ENCODE measurements at places on chromosomes 11 and 22. TPM values are rescaled to one million over a fixed set of nuclear protein-coding genes. Genes with fewer than 3 reads are reported as not detected.

The MRGPRE gene
- not detected for polyA plus RNA-seq

The GRAP2 gene
- polyA plus RNA-seq, result 0.58 TPM

The TMEM179B gene
- 29.1 TPM for polyA plus RNA-seq

The GRAMD1B gene
- polyA plus RNA-seq, result 9.4 TPM

The NLRP14 gene
- polyA plus RNA-seq, result 0.11 TPM

The FAM180B gene
- 1.2 TPM for polyA plus RNA-seq

The CCDC15 gene
- polyA plus RNA-seq, result 3.4 TPM

The UPK3A gene
- polyA plus RNA-seq, result not detected

The ETS1 gene
- polyA plus RNA-seq, result 70.3 TPM

DNA sequence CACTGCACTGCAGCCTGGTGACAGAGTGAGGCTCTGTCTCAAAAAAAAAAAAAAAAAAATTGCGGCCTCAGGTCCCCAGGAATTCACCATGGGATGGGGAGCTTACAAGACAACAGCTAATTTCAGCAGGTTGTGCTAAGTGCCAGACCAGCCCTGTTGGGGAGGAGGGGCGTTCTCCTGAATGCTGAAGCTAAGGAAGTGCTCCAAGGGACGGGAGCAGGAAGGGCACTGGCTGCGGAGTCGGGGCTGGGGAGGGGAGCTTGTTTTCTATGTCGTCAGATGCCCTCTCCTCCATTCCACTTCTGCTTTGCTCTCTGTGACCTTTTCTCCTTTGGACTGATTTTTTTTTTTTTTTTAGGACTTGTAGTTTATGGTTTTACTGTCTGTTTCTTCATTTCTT, 4.5 kb downstream of the ADAMTS15 start:
- no peak for DNase-seq

GRCh38 chr22:38469306-38469781, 1.4 kb downstream of the KDELR3 start:
- no peak for DNase-seq

GRCh38 chr22:38132794-38133193, 22.3 kb upstream of the BAIAP2L2 start:
- DNase-seq, result no peak

- no peak for DNase-seq
Measured at GRCh38 chr11:93526346-93526633, 16.9 kb downstream of the SMCO4 start.

DNA sequence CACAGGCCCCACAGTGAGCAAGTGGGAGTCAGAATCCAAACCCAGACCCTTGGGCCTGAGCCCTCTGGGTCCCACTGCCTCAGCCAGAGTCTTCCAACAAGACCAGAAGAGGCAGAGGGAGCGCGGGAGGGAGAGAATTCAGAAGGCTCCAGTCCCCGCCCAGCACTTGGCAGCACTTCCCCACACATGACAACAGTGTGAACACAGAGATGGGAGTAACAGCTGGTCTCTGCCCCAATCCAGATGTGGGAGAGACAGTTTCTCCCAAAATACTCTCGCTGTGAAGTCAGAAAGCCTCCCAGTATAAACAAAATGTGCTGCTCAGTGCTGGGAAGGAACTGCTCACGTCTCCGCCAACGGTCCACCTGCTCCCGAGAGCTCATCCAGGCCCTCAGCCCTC, 219.9 kb downstream of the MN1 start:
- DNase-seq, result peak; percentile 96

GRCh38 chr11:44955015-44955738, 4.5 kb upstream of the TP53I11 start:
- DNase-seq, result peak; percentile 75

DNA sequence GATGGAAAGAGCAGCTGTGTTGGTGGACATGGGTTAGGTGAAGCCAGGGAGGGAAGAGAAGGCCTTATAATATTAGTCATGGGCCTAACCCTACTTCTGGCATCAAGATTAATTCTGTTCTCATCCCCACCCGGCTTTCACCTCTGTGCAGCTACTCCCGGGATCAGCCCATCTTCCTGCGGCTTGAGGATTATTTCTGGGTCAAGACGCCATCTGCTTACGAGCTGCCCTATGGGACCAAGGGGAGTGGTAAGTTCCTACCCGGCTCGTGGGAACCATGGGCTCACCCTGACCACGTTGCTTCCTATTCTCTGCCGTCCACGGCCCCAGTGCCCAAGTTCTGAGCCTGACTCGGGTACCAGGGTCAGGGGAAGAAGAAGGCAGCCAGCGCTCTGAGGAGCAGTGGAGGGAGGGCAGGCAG, 51.6 kb downstream of the ST3GAL4 start:
- no peak for DNase-seq

DNA sequence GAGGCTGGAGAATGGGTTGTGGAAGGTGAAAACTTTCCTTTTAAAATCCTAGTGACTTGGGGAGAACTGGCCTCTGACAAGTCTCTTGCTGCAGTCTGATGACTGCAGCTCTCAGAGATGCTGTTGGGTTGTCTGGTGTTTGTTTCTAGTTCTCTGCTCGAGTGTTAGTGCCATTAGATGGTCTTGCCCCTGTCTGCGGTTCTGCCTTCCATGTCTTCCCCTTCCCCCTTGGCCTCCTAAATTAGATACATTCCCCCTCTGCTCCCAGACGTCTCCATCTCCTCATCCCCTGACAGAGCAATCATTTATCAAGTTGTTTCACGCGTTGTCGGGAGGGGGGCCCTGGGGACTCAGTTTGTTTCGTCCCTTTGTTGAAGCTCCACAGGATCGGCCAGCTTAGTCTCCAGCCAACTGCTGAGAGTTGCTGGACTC, 67.7 kb downstream of the CECR2 start:
- peak; percentile 64 for DNase-seq

DNA sequence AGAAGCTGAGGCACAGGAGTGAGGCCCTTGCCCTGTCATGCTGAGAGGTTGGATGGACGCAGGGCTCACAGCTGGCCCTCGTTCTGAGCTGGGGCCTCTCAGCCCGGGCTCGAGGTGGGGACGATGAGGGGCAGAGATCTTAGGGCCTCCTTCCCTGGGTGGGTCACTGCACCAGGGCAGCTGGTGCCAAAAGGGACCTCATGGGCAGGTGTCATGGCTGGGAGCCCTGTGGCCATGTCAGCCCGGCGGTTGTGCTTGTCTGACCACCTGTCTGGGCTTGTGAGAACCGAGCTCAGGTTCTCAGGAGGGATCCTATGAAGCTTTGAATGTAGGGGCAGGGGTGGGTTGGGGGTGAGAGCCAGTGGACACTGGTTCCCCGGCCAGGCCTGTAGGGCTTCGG, 1.8 kb upstream of the MUC6 start:
- no peak for DNase-seq

- DNase-seq, result no peak
Measured at GRCh38 chr11:127013550-127013949, 13.0 kb upstream of the KIRREL3 start.

GRCh38 chr11:103528596-103528995, 419.4 kb downstream of the DYNC2H1 start:
- no peak for DNase-seq

GRCh38 chr22:41752011-41752970, 48.2 kb upstream of the CCDC134 start:
- no peak for DNase-seq

DNA sequence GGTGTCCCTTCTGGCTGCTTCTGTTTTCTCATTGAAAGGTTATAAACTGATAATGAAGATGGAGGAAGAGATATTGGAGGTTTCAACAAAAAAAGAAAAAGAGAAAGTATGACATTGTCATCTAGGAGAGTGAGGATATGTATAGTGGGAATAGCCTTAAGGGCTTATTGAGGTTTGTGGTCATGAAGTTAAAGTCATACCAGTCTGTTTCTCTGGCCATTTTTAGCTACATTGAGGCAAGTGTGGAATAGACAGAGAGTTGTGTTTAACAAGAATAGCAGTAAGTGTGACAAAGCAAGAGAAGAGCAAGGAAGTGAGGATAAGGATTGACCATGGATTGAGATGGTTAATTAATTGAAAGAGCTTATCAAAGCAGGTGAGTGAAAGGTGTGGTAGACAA, 110.4 kb downstream of the ELP4 start:
- DNase-seq, result no peak

DNA sequence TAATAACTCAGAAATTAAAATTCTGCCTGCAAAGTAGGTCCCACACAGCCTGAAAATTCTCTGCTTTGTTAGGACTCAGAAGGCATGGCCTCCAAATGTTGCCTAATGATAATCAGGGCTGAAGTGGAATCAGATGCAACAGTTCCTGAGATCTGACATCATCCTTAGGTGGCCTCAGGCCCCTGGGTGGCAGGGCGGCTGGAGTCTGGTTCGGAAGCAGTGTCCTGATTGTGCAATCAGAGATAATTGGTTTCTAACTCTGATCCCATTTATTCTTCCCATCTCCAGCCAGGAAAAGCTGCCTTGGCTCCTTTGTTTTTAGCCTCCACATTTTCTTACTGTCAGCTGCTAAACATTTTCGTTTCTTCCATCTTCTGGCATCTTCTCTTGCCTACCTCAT, 399.3 kb downstream of the OPCML start:
- DNase-seq, result no peak

DNA sequence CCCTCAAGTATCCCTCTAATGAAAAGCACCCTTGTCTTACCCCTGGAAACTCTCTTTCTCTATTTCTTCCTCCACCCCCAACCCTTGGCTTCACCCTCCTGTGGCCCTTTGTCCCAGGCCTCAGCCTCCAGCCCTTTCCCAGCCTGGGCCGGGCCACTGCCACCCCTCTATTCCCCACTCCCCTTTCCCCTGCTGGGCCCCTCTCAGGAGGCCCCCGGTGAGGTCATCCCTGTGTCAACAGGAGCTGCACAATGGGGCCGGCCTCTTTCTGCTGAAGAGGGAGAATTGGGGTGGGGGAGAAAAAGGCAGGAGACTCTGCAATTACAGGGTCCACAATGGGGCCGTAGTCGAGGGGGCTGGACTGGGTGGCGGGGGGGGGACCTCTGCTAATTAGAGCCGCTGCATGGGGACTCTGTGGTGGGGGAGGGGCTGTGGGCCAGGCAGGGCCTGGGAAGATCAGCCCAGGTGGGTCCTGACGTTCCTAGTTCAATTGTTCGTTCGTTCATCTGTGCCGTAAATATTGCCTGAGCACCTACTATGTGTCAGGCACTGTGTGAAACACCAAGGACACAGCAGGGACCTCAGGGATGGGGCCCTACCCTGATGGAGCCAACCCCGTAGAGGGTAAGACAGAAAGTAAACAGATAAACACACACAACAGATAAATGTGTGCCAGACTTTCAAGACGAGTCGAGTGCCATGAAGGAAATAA, 18.5 kb upstream of the MPPED1 start:
- no peak for DNase-seq

GRCh38 chr11:124934862-124935547, 842 bp downstream of the HEPACAM start:
- no peak for DNase-seq
